Islet precursor cell (in vitro differentiated cells): ENCODE measurements at places on chromosomes 2 and 18.

- DNase-seq, result peak; percentile 77
These were observed 41.1 kb downstream of the LIMS1 start for GRCh38 chr2:108575132-108575966.

DNA sequence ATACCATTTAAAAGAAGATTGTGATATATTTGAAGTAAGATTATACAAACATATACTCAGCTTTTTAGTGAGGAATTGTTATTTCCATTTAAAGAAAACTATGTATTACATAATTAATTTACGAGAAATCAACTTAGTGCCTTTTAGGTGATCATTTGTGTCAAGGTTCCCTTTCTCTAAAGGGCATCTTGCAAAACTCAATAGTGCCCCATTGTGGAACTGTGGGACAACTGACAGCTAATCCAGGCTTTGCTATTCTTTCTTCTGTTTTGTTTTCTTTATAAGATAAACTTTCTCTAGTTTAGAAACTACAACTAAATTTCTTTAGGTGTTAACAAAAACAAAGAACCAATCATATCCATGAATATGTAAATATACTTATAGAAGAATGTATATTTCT is 24.3 kb upstream of the VIT start:
- DNase-seq, result no peak

- DNase-seq, result no peak
These were observed 13.4 kb upstream of the WIPF1 start for GRCh38 chr2:174611006-174611405.

DNA sequence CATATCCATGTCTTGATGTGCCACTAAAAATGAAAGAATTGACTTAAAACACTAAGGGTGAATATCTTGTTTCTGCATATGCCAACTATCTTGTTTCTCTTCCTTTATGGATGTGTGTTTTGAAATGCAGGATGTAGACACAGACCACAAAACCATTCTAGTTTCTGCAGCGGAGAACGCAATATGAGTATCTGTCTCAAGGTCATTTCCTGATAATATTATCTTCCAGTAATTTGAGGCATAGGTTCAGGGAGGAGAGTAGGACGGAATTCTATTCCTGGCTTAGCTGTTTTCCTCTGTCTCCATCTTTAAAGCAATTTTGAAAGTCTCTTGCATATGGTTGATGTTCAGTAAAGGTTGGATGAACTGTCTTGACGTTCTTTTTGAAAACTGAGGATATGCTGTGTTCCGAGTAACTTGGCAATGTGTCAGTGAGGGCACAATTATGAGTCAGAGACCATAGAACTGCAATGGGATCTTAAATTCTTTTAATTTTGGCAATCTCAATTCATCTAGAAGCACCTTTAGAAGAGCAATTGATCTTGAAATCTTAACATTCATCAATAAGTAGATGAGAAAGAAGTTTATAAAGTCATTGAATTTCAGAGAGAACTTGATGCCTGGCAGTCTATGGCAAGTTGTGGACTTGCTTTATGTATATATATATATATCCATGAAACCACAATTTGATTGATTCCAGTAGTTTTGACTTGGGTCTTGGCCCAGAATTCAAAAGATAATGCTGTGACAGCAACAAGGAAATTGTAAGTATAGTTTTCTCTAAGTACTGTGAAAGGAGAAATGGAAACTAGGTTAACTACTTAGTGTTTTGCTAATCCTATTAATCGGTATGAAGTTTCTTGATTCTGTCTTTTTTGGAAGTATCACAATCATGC is 24.8 kb downstream of the RAB27B start:
- no peak for DNase-seq

DNA sequence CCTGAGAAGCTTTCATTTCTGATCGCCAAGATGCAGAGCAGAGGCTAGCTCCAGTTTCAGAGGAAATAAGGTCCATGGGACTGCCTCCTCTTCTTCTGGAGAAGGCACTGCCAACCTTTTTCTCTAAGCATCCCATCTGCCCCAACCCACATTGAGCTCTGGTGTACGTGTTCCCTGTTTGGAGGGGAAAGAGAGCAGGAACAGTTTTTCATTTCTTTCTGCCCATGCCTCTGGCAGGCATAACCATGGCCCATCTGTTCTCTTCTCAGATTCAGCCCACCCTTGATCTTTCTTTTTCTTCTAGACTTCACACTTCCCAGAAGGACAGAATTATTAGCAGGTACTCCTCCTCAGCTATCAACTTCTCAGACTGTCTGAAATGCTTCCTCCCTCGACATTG is 1110.3 kb upstream of the KLHL29 start:
- no peak for DNase-seq
